DND-41 (cell line): ENCODE measurements at places on chromosomes 7 and 10.

- no peak for DNase-seq
Observed at GRCh38 chr10:112562809-112563663, 116.0 kb downstream of the VTI1A start.

- DNase-seq: no peak
Observed at GRCh38 chr10:78672918-78673317, 395.8 kb upstream of the ZMIZ1 start.

DNA sequence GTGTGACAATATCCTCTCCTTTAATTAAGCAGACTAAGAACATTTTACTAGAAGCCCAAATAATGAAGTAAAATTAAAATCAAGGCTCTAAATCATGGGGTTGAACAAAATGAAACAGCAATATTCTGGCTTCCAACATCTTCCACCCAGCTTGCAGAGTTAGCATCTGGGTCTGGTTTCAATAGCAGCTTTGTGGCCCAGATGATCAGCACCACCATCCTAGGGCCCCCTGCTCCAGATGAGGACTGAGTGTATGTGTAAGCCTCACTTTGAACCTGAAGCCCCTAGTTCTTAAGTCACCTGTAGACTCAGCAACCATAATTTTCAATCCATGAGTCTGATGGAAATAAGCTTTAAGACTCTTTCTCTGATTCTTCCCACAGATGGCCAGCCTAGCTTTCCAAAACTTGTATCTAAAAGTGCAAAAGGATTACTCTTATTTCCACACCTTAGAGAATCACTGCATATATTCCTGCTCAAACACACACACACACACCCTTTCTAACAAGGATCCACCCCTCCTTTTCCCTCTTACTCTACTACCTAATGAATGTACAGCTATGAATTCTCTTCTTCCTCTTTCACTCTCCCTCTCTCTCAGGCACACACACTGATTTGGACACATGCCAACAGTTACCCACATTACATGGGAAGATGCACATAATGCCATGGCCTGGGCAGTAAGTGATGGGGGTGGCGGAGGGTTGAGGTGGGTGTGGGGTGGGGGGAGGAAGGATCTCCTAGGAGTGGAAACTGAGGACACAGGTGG lies 3.5 kb downstream of the DENND11 start:
- no peak for DNase-seq

DNA sequence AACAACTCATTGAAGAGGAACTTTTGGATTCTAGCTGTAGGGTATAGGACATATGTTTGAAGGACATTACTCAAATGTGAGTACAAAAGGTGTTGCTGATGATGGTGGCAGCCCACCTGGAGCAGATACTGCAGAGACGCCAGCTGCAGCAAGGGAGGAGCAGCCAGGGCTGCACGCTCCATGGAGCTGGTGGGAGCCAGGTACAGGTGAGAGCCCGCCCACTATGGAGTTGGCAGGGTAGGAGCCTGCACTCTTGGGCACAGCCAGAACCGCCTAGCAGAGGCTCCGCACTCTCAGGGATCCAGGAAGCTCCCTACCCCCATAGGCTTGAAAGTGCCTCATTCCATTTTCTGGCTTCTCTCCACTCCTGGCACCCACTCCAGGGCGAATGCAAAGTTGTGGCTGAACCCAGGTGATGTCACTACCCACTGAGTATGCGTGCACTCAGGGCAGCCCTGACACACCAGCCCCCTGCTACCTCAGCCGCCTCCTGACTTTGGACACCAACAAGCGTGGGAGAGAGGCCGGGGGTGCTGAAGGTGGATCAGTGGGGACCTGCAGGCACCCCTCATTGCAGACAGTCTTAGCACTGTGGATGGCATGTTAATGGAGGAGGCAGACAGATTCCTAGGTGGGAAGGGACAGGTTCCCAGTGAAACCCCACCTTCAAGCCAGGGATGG lies 761.1 kb downstream of the IPMK start:
- DNase-seq: no peak

GRCh38 chr10:32481606-32482005 lies 35.7 kb downstream of the CCDC7 start:
- no peak for DNase-seq

DNA sequence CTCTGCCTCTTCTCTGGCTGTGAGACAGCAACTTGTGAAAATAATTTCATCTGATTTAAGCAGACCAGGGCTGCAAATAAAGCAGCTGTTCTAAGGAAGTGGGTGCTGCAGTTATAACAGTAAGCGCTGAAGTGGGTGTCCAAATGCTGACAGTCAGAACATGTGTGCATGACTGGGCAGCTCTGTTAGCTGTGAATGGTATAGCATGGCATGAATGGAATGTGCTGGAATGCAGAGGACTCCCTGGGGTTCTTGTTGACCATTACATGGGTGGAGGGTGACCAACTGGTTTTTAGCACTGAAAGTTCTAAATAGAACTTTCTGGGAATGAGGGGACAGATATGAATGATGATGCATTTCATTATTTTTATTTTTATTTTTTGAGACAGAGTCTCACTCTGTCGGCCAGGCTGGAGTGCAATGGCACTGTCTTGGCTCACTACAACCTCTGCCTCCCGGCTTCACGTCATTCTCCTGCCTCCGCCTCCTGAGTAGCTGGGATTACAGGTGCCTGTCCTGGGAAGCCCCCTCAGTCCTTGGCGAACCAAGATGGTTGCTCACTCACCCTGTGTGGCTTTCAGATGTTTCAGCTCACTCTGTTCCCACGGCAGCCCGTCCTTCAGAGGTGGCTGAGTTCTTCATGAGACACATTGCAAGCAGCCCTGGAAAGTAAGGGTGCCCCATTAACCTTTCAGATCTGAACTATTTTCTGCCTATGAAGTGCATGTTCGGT lies 319.8 kb upstream of the PHYHIPL start:
- DNase-seq: no peak

DNA sequence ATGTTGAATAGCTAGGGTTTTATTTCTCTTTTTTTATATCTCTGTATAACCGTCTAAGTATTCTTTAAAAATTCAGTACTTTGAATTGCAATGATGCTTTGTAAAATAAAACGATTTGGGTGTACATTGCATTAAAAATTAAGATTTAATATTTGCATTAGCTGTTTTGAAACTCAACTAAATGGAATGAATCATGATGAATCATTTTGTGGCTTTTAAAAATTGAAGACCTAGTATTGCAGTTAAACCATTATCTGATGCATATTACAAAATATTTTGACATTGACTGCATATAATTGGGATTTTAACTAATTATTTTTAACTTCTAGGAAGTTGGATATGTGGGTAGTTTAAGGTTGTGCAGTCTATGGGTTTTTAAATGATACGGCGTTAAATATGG lies 314.0 kb downstream of the CDK14 start:
- no peak for DNase-seq

GRCh38 chr7:444606-445005 lies 75.0 kb downstream of the PDGFA start:
- DNase-seq: no peak
